Mesendoderm (in vitro differentiated cells): ENCODE measurements at places on chromosomes 13 and 19.
A peak's percentile ranks its signal among the peaks of the same experiment; 100 is the strongest.

- no peak overlapping the region for H3K27ac ChIP-seq
- no peak for DNase-seq
- H3K4me1 ChIP-seq, result no peaks in the 10 kb centered on the region
- H3K36me3 ChIP-seq, result no peaks in the 10 kb centered on the region
Observed at GRCh38 chr13:23460309-23460708, 26.8 kb upstream of the SACS start.

DNA sequence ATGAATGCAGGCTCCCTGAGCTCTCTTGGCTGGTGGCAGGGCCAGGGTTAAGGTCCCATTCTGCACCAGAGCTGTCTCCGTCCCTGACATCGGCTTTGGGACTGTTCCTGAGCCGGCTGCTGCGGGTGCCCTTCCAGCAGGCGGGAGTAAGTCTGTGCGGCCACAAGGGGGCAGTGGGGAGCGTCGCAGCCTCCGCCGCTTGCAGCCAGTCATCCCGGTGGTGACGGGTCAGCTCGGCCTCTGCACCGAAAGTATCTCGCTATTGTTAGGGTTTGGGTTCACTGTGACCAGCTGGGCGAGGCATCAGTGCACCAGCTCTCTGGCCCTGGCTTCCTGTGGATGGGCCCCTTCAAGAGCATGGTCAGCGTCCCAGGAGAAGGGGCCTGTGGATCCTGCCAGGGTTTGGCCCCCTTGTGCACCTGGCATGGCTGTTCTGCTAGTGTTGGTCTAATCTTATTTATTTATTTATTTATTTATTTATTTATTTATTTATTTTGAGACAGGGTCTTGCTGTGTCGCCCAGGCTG is 15.1 kb downstream of the NDUFB7 start:
- no peaks in the 10 kb centered on the region for H3K36me3 ChIP-seq
- peaks cover 2% of the 10 kb centered on the region for H3K4me1 ChIP-seq
- no peaks in the 10 kb centered on the region for H3K27me3 ChIP-seq
- DNase-seq, result peak; percentile 88

DNA sequence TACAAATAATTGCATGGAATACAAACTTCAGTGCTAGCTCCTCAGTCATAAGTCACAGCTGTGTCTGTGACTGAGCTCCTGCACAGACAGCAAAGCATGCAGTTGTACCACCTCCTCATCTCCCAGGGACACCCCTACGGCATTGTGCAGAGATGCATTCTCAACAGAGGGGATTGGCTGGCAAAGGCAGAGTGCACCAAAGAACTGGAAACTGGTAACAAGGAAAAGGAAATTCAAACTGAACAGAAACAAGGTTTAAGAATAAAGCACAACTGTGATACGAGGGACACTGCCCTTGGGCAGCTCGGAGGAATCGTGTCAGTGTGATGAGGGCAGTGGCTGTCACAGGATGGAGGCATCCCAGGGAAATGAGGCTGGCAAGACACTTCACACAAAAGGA is 126.1 kb upstream of the SOX1 start:
- DNase-seq, result no peak
- H3K27me3 ChIP-seq, result no peaks in the 10 kb centered on the region
- H3K4me1 ChIP-seq, result no peaks in the 10 kb centered on the region
- H3K4me3 ChIP-seq, result no peak overlapping the region
- no peak overlapping the region for H3K27ac ChIP-seq
- no peaks in the 10 kb centered on the region for H3K36me3 ChIP-seq

GRCh38 chr19:1164684-1165531 is 9.2 kb downstream of the SBNO2 start:
- H3K27ac ChIP-seq, result no peak overlapping the region
- no peak for DNase-seq
- no peak overlapping the region for H3K4me3 ChIP-seq
- no peaks in the 10 kb centered on the region for H3K27me3 ChIP-seq
- H3K4me1 ChIP-seq, result peaks cover 2% of the 10 kb centered on the region

GRCh38 chr13:25440061-25440460 is 68.3 kb downstream of the ATP8A2 start:
- H3K27me3 ChIP-seq, result no peaks in the 10 kb centered on the region
- H3K36me3 ChIP-seq, result no peaks in the 10 kb centered on the region
- H3K4me3 ChIP-seq, result no peak overlapping the region
- no peaks in the 10 kb centered on the region for H3K4me1 ChIP-seq

GRCh38 chr13:29654843-29655547 is 59.5 kb upstream of the SLC7A1 start:
- no peaks in the 10 kb centered on the region for H3K36me3 ChIP-seq
- no peak overlapping the region for H3K27ac ChIP-seq
- no peak for DNase-seq
- H3K4me3 ChIP-seq, result no peak overlapping the region
- no peaks in the 10 kb centered on the region for H3K4me1 ChIP-seq

DNA sequence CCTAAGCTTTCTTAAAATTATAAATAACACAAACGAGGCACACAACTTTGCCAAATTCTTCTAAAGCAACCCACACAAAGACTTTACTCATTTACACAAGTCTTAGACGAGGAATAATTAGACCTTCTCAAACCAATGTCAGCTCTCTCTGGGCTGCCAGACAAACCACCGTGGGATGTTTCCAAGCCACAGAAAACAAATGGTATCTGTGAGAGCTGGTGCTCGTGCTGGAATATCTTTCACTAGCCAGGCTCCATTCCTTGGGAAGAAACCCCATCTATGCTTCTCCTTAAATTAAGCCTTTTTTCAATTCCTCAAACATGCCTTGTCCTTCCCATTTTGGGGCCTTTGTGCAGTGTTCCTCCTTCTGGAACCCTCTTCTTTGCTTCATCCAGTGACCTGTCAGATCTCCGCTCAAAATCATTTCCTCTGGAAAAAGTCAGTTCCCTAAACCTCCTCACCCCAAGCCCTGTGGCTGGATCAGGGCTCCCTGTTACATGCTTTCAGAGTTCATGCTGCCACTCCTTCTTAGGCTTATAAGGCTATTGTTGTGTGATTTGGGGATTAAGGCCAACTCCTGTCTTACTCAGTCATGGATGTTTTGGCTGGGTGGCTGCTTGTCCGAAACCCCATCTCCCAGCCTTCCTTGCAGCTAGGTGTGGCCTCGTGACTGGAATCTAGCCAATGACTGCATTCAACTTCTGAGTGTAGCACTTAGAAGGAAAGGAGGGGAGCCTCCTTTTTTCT is 64.2 kb upstream of the GTF2F2 start:
- H3K27me3 ChIP-seq, result no peaks in the 10 kb centered on the region
- H3K27ac ChIP-seq, result no peak overlapping the region
- no peaks in the 10 kb centered on the region for H3K36me3 ChIP-seq
- peak; percentile 40 for DNase-seq
- no peaks in the 10 kb centered on the region for H3K4me1 ChIP-seq

- H3K27me3 ChIP-seq, result no peaks in the 10 kb centered on the region
- DNase-seq, result no peak
- H3K4me1 ChIP-seq, result no peaks in the 10 kb centered on the region
- H3K36me3 ChIP-seq, result no peaks in the 10 kb centered on the region
- no peak overlapping the region for H3K4me3 ChIP-seq
Observed at GRCh38 chr13:31528758-31529157, 210.6 kb upstream of the RXFP2 start.

- H3K27ac ChIP-seq, result no peak overlapping the region
- peaks cover 2% of the 10 kb centered on the region for H3K4me1 ChIP-seq
- no peak for DNase-seq
- H3K36me3 ChIP-seq, result peaks cover 11% of the 10 kb centered on the region
Observed at GRCh38 chr19:2043961-2044708, 6.9 kb downstream of the MKNK2 start.

GRCh38 chr13:73411067-73411809 is 352.4 kb downstream of the KLF5 start:
- H3K4me3 ChIP-seq, result no peak overlapping the region
- DNase-seq, result no peak
- H3K4me1 ChIP-seq, result no peaks in the 10 kb centered on the region

DNA sequence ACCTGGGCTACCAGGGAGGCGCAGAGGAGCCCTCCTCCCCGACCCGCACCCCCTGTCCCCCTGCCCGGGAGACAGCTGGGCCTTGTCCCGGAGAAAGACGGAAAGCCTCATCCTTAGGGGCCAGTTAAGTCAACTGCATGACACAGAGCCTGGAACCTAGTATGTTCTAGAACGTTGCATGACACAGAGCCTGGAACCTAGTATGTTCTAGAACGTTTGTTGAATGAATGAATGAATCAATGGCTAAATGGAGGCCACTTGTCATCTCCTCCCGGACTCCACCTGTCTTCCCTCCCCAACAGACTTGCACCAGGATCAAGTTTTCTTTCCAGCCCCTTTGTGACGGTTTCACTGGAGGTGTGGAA is 706 bp downstream of the SERP2 start:
- no peaks in the 10 kb centered on the region for H3K27me3 ChIP-seq
- DNase-seq, result no peak
- H3K4me1 ChIP-seq, result peaks cover 1% of the 10 kb centered on the region

DNA sequence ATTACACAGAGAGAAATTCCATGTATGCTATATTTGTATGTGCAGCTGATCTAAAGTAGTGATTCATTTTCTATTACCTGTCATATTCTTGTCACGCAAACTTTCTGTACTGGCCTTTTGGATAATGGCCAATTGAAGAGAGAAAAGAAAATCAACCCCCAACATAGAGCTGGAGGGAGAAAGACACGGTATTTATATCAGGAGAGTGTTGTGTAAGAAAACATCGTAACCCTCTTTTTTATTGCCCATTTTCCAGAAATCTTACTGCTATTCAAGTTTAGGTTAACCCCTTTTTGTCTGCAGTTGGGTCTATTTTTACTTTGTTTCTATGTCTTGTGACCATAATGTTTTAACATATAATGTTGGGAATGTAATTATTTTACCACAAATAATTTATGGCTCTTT is 27.9 kb downstream of the DGKH start:
- no peaks in the 10 kb centered on the region for H3K4me1 ChIP-seq
- H3K27me3 ChIP-seq, result no peaks in the 10 kb centered on the region
- no peak overlapping the region for H3K4me3 ChIP-seq
- H3K27ac ChIP-seq, result no peak overlapping the region
- H3K36me3 ChIP-seq, result no peaks in the 10 kb centered on the region
- no peak for DNase-seq
